ENCODE measurements at places on chromosomes 3 and 15.

DNA sequence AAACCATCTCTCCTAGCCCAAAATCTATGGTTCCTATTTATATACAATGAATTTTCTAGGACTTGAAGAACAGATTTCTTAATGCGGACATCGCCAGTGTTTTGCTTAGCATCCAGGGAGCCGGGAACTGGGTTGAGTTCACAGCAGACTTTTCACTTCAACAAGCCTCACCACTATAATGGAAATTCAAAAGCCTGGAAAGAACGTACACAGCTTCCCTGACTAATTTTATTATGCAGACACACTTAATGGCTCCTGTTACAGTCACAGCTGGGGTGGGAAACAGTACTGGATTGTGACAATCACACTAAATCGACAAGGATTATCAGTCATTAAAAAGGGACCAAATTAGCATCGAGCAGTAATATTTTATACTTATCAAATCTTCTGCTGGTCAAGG is 129.2 kb upstream of the BNIP2 start:
- DNase-seq = no peak

GRCh38 chr3:63624941-63625560 is 27.4 kb upstream of the SNTN start:
- DNase-seq = peak; percentile 2

GRCh38 chr3:127394031-127394430 is 106.2 kb upstream of the PRR20G start:
- DNase-seq = no peak

GRCh38 chr15:57406062-57406772 is 29.9 kb downstream of the CGNL1 start:
- DNase-seq = no peak

GRCh38 chr3:42691816-42692666 is 6.7 kb downstream of the KLHL40 start:
- DNase-seq = no peak

DNA sequence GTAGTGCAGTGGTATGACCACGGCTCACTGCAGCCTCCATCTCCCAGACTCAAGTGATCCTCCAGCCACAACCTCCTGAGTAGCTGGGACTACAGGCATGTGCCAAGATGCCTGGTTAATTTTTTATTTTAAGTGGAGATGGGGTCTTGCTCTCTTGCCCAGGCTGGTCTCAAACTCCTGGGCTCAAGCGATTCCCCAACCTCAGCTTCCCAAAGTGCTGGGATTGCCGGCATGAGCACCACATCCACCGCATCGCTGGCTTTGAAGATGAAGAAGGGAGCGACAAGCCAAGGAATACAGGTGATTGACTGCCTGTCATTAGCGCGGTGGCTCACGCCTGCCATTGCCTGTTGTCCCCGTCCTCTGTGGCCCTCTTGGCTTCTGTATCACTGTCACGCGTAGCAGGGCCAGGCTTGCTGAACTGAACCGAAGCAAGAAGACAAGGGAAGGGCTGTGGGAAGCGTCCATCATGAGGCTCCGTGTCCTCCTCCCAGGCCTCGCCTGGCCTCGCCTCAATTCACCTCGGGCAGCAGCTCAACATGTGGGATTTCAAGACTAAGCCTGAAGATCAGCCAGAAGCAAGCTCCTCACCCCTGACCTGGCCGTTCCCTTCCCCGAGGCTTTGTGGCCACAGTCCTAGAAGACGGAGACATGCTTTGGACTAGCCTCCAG is 46.4 kb upstream of the TFRC start:
- no peak for DNase-seq

DNA sequence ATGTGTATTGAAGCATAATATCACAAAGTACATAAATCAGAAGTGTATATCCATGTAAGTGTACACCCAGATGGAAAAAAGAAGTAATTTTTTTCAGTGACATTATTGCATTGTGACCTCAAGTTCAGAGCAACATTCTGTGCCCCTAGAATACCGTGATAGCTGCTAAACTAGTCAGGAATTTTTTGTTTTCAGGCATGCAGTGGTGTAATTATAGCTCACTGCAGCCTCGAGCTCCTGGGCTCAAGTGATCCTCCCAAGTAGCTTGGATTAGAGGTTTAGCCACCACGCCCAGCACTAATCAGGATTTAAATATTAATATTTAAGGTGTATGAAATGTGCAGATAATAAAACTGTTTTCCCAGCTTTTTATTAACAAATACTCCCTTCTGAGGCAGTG is 25.5 kb downstream of the SEC62 start:
- DNase-seq = no peak

DNA sequence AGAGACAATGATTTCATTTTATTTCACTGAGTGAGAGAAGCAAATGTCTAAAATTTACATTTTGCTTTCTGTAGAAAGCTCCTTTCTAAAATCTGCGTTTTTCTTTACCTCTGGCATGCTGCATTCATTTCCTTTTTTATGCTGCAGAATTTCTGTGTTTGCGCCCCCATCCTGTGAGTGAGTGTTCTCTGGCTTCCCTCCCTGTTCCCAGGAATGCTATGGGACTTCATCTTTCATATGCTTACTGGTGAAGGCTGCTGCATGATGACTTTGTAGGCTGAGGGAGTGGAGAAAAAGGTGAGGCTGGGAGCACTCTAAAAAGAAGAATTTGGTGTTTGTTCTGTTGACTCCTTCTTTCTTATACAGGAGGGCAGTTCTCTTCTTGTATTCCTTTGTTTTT is 7.7 kb upstream of the TMC3 start:
- DNase-seq = no peak

DNA sequence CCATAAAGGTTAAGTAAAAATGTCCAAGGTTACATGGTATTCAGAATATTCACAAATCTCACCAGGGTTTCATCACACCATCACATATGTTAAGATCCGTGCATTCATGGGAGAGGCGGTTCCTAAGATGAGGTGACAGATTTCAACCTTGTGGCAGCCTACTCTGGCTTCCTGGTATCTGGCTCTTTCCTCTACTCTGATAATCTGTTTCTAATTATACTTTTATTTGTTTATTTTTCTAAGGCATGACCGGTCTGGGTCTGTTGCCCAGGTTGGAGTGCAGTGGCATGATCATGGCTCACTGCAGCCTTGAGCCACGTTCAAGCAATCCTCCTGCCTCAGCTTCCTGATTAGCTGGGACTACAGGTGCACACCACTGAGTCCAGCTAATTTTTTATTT is 34.4 kb downstream of the RAF1 start:
- peak; percentile 18 for DNase-seq

GRCh38 chr15:64949383-64950186 is 37.9 kb downstream of the ANKDD1A start:
- DNase-seq = no peak

DNA sequence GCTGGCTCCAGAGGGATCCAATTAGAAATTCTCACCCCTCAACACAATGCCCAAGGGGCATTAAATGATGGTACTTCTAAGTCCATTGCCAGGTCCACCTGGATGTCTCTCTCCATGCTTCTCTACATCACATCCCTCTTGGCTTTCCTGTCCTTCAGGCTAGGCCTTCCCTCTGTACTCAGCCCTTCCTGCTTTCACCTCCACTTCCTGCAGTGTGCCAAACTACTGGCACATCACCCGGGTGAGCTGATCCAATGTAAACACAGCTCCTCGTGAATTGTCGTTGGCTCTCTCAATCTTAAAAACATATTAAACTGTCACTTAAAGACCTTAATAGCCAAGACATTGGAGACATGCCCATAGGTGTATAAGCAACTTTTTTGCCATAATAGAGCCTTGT is 4.0 kb downstream of the LMCD1 start:
- peak; percentile 31 for DNase-seq

DNA sequence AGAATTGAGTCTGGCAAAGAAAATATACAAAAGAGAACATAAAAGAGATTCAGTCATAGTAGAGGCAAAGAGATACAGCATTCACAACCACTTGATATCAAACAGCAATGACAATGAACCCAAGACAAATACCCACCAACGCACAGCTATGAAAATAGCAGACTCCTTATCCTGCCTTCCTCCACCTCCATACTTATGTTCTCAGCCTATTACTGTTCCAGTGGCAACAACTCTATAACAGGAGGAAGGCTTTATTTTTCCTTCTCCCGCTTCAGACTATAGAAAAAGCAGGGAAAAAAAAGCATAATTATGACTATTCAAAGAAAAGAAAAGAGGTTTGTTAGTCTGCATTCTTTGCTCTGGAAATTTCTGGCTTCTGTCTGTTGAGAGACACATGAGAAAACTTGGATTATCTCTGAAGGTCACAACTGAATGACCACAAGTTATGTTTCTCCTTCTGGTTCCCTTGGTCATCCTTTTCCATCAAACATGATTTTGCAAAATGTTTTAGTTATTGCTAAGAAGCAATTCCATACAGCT is 81.2 kb upstream of the PLXND1 start:
- no peak for DNase-seq

DNA sequence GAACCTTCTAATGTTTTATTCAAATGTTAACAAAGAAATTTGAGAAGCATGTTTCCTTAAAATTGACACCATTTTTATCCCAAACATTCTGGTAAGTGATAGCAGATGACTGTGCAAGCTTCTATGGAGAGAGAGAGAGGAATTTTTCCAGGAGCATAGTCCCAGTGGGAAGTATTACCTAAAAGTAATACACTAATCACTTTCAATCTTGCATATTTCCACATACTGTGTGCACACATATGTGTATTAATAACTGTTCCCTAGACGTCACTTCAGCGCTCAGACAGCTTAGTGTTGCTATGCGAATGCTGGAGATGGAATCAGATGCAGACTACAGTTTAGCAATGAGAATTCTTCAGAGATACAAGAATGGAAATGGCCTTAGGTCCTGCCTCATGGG is 424.3 kb upstream of the TPRG1 start:
- DNase-seq = no peak

GRCh38 chr15:69034352-69034751 is 19.9 kb downstream of the NOX5 start:
- no peak for DNase-seq

DNA sequence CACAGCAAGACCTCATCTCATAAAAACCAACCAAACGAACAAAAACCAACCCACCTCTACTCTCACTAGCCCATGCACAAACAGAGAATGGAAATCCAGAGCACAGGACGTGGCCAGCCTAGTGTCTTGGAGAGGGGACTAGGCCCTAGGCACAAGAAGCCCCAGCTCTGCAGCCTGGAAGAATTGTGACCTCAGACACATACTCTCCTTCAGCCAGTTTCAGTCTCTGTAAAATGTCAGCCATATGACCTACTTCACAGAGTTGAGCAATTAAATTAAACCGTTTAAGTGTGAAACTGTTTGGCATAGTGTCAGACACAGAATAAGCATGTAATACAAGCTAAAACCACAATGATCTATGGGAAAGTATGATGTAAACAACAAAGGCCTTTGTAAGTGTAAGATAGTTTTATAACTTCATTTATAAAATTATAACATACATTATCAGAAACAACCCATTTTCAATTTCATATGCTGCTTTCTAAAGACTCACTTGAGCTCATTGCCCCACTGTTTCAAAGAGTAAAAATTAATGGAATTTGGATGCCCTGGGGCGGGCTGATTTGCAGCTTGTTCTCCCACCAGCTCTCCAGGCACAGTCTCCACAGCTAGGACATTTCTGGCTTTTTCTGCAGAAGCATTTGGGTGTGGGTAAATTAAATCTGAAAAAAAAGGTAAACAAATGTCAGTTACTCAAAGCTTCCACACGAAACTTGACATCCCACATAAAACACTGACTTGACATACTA is 32.9 kb downstream of the TBC1D2B start:
- DNase-seq = no peak

DNA sequence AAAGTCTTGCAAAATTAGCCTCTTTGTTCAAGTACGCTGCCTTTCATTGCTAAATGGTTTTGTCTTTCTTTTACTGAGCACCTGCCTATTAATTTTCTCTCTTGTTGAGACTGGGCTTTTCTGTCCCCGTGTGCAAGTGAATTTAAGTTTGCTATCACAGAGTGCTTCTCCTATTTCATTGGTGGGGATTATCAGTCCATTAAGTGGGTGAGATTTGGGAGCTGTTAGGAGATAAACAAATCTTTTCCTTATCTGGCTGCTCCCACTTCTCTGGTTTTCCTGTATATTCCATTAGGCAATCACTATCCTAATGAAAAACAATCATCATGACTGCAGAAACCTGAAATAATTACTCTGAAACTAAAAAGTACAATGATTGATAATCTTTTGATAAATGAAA is 254.2 kb downstream of the NR1D2 start:
- DNase-seq = no peak

DNA sequence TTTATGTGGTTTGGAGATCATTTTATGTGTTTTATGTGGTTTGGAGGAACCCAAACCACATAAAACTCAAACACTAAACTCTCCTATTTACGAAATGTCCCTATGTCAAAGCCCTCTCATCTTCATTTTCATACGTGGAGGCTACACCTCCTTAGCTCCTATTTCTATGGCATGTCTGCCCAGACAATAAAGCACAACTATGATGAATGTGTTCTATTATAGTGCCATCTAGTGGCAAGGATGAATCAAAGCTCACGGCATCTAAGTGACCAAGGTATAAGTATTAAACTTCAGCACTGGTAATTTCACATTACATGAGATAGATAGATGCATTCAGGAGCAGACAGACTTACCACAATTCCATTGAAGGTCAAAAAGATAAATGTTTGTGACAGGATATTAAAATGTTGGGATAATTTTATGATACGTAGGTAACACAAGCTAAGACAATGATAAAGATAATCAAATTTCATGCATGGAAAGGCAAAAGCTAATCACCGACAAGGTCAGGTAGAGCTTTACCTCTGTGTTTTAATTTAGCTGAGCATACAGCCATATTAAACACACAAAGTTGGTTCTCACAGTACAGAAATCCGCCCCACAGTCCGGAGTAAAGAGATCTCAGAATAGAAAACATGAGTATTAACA is 130.6 kb upstream of the FHIT start:
- DNase-seq = peak; percentile 29

DNA sequence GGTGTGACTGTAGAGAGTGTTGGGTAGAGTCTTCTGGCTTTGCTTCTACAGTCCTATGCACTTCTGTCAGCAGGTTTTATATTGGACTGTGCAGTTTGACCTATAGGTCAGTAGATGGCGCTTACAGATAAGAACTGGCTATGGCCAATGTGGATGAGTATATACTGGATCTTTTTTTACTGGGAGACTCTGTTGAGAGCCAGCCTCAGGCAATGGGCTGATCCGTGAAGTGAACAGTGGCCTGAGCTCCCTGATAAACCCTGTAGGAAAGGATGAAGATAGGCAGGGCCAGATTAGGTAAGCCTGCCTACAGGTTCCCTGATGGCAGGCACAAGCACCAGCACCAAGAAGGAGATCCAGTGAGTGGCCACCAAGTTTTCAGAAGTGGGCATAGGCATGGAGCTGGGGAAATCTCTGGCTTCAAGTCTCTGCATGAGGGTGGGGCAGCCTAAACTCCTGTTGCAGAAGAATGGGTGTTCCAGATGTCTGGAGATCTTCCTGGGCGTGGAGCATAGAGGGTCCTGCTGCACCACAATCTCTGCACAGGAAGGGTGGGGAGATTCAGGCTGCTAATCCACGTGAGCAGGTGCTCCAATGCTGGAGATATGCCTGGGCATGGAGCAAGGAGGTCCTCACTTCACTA is 326.0 kb upstream of the SGO1 start:
- DNase-seq = peak; percentile 30
